A673 (cell line): ENCODE measurements at places on chromosomes 13 and 19.

- DNase-seq, result peak; percentile 26
Measured at GRCh38 chr19:45179072-45179891, 698 bp downstream of the BLOC1S3 start.

GRCh38 chr13:40208517-40208916 lies 457.9 kb downstream of the FOXO1 start:
- no peak for DNase-seq

DNA sequence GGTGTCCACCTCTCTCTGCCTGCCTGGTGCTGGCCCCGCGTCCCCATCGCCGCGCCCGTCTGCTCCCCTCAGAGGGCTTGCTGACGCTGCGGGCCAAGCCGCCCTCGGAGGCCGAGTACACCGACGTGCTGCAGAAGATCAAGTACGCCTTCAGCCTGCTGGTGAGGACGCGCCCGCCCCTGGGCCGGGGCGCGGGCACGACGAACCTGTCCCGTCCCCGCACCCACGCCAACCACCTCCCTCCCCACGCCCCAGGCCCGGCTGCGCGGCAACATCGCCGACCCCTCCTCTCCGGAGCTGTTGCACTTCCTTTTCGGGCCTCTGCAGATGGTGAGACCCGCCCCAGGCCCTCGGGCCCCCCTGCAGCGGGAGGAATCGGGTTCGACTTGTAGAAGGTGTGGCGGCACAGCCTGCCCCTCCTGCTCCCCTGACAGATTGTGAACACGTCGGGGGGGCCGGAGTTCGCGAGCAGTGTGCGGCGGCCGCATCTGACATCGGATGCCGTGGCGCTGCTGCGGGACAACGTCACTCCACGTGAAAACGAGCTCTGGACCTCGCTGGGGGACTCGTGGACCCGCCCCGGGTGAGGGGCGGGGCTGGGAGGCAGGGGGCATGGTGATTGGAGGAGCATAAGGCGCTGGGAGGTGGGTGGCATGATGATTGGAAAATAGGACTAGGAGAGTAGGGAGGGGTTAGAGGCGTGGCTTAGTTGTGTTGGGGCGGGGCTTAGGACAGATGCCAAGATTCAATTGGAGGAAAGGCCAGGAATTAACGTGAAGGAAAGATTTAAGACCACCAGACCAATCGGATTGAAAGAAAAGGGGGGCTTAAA lies 6.6 kb downstream of the EPS8L1 start:
- peak; percentile 80 for DNase-seq

DNA sequence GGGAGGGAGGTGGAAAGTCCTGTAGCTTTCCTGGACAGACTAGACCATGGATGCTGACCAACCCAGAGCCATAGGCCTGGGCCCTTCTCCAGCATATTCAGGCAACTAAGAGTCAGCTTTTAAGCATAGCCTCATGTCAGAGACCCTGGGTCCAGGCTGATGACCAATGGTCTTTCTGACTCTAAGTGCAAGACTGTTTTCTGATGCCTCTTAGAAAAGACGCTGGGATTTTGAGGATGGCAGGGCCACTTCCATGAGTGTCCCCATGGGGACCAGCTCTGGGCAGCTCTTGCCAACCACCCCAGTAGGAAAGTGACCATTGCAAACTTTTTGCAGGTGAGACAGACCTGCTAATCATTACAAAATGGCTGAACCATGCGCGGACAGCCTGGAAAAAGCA lies 135.6 kb upstream of the KL start:
- DNase-seq, result no peak

DNA sequence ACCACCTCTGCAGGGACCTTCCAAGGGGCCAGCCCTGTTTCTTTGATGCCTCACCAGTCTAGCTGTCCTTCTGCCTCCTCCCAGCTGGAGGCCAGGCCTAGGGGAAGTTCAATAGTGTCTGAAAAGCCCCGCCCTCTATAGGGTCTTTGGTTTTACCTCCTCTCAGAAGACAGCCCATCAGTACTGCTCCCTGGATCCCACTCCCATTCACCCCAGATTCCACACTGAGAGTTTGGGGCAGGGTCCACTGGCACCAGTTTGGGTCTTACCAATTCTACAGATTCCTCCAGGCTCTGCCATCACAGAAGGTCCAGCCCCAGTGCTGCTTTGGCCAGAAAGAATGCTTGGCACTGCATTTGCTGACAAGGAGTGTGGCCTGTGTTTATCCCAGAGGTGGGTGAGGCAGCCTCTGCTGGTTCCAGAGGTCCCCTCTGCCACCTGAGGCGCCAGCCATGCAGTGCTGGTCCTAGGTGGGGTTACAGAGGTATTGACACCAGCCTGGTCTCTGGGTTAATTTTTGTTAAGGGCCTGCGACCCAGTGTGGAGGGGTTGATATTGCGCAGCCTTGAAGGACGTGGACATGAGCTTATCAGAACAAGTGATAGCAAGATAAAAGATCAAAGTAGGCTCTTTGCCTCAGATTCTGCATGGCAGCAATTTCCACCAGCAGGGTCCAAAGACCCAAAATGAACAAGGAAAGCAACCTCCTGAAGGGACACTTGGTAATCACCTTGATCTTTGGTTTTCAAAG lies 41.4 kb upstream of the IGSF23 start:
- DNase-seq, result no peak

DNA sequence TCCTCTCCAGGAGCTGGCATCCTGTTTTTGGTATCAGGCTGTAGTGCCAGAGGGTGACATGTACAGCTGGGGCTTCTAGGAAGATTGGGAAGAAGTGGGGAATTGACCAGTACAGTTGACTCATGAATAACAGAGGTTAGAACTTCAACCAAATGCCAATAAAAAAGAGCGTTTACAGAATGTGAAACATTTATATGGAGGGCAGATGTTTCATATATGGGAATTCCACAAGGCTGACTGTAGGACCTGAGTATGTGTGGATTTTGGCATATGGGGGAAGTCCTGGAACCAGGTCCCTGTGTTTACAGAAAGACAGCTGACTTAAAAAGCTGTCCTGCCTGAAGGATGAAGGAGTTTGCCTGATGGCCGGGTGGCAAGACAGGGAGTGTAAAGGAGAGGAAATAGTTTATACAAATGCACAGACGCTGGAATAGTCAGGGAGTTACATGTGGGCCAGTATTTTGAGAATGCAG lies 5.2 kb downstream of the CHAMP1 start:
- DNase-seq, result no peak

- peak; percentile 29 for DNase-seq
Measured at GRCh38 chr19:28466107-28467045, 746.6 kb downstream of the UQCRFS1 start.

GRCh38 chr13:26978081-26978860 lies 193.3 kb downstream of the USP12 start:
- DNase-seq, result no peak

DNA sequence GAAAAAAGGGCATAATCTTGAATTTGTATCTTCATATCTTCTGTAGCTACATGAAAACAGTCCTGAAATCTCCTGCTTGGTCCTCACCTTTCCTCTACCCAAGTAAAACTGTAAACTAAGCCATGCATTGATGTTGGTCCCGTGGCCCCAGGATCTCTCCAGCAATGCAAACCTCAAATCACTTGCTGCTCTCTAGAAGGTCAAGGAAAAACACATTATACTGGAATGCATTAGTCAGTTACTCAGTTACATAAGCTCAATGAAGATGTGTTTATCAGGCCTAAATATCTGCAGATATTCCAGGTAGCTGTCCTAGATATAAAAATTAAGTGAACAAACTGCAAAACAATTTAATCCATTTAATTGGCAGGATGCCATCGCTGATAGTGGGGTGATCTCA lies 261.8 kb downstream of the ABCC4 start:
- no peak for DNase-seq

GRCh38 chr19:4455719-4456475 lies 1.7 kb downstream of the UBXN6 start:
- no peak for DNase-seq

DNA sequence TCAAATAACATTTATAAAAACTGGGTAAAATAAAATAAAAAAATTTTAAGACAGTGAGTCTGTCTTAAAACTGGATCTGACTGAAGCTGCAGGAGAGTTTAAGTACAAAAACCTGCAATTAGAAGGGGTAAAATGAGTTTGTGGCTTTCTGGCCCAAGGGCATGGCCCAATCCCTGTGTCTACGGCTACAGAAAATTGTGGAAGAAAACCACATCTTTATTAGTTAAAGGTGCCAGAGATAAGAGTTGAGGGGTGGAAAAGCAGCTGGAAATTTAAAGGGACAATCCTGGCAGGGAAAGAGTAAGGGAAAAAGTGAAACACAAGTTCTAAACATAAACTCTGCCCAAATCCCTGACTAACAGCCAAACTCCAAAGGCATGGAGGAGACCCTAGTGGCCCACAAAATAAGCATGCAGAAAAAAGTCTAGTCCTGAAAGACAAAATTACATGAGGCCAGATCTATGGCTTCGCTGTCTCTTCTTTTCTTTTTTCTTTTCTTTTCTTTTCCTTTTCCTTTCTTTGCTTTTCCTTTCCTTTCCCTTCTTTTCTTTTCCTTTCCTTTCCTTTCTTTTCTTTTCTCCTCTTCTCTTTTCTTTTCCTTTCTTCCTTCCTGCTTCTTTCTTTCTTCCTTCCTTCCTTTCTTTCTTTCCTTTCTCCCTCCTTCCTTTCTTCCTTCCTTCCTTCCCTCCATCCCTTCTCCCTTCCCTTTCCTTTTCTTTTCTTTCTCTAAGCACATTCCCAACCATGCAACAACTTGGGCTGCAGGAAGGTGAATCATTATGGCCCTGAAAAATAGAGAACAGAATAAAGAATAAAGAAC lies 23.5 kb upstream of the DLEU7 start:
- DNase-seq, result no peak

GRCh38 chr19:16207490-16208025 lies 9.8 kb downstream of the AP1M1 start:
- no peak for DNase-seq

DNA sequence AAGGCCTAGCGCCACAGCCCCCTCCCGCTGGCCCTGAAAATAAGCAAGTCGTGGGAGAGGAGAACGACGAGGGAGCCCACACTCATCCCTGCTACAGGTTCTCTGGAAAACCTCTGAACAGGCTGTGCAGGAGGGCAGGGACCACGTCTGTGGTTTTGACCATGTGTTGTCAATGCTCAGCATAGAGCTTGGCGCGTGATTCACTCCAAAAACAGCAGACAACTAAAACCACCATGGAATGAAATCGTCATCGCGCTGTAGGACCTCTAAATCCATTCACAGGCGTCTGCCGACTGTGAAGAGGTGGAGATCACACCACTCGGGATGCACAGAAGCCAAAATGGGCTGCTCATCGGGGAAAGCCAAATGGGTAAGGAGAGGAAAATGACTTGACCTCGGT lies 121.3 kb downstream of the COL4A1 start:
- no peak for DNase-seq

DNA sequence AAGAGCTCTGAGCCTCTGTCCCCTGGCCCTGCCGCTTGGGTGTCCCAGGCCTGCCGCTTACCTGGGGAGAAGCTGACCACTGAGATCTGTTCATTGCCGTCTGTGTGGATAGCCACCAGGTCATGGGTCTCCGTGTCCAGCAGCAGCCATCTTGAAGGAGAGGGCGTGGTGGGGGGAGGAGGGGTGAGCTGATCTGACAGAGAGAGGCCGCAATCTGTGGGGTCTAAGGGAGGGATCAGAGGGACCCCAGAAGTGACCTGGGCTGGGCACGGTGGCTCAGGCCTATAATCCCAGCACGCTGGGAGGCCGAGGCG lies 14.6 kb upstream of the GPR4 start:
- DNase-seq, result no peak

- DNase-seq, result no peak
Measured at GRCh38 chr13:38350114-38350617, 515 bp downstream of the UFM1 start.

- DNase-seq, result peak; percentile 59
Measured at GRCh38 chr19:926589-927350, 935 bp downstream of the ARID3A start.

GRCh38 chr19:16345457-16345856 lies 20.8 kb downstream of the KLF2 start:
- DNase-seq, result no peak

- DNase-seq, result no peak
Measured at GRCh38 chr13:41691274-41691673, 233.9 kb downstream of the RGCC start.

DNA sequence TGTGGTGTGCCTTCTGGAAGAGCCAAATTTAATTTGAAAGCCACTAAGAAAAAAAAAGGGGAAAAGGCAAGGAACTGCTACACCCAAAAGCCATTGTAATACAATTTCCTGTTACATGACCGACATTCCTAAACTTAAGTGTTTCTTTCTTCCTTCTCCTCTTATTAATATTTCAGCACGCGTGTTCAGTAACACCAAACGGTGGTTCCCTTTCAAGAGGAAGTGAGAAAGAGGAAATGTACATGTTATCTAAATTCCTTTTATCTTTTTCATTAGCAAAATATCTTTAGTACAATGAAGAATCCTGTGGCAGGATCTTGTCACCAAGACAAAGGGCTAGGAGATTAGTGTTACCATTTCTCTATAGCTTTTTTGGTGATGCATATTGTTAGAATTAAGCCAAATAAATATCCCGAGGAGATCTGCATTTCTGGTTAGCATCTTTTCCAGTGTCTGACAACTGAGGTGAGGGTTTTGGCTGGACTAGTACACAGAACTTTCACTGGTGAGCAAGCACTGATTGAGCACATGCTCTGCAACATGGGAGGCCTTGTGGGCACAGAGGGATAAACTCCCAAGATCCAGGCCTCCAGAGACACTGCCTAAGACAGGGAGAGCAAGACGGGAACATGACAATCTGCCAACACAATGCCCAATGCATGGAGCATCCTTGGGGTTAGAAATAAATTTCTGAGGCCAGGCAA lies 22.1 kb downstream of the LATS2 start:
- DNase-seq, result peak; percentile 83

DNA sequence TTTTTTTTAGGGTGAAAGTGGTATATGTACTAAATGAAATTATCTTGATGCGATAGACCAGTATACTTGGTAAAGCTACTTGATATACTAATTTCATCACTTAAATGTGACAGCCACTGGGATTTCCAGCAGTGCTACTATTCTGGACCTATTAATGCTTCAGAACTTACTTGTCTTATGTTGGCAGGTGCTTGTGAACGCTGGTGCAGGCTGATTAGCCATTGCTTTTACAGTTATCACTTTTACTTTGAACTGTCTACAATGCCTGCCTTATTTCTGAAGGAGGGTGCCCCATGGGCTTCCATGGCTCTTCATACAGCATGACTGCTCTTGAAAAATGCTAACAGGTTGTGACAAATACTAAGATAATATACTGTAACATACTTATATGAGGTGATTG lies 294.7 kb downstream of the GPC6 start:
- no peak for DNase-seq

- no peak for DNase-seq
Measured at GRCh38 chr13:100528353-100528752, 60.2 kb downstream of the GGACT start.

DNA sequence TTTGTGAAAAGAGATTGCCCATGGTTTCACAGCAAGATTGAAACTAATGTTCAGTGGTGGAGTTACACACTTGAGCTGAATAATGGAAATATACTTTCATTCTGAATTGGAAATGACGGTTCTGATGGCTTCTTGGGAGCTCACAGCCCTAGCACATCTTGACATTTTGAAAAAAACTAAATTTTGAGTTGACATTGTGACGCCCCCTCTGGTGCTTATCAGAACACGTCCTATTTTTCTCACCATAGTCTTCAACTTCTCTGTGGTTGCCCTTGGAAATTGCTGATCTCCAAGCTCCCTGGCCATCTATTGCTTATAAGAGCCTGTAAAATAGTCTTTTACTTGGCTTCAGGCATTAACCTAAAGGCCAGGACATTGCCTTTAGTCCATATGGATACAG lies 202.1 kb downstream of the OXGR1 start:
- no peak for DNase-seq
